T follicular helper cell (primary cell): ENCODE measurements at places on chromosomes 5 and 9.

DNA sequence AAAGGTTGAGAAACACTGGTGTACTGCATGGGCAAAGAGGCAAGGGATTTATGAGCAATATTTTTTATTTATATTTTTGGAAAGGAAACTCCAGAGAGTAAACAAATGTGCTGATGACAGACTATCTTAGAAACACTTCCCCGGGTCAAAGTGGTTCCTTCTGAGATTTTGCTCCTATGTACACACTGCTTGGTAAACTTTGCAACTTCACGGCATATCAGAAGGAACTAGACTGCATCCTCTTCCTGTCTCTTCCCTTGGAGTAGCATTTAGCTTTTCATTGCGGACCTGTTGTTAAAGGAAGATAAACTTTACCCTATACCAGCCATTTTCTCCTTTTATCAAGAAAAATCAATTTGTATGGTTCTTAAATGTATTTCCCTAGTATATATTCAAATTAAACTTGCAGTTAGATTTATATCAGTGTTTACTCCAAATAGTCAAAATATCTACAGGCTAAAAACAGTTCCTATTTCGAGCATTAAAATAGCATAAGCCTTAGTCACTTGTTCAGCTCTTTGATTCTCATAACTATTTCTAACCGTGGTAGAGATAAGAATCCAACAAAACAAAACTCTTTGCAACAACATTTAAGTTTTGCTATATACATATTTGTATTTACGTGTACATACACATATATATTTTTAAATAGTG is 48.0 kb upstream of the LRRC19 start:
- no peak for DNase-seq

DNA sequence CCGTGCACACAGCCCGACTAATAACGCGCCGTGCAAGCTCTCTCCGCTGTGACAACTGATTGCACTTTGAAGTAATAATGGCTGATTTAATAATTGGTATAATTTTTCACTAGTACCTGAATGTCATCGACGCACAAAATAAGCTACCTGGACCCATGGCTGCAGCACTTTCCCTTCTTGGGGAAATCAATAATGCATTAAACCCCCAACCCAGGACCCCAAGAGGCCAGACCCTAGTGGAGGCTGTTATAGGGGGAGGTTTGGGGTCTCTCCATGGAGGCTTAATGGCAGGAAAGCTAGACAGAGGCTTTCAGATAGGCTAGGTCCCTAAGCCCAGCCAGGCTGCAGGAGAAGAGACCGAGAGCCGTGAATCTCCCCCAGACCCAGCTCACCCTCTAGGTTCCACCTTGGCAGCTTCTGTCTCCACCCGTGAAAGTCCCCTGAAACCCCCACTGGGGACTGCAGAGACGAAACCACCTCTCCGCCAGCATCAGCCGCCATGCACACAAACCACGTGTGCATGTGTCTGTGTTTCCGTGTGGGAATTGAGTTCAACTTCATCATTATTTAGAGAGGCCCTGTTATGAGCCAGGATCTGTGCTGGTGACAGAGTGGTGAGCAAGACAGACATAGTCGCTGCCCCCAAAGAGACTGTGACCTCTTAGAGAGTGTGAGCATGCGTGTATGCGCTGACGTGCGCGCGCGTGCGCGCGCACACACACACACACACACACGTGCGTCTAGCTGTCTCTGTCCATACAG is 168.6 kb upstream of the MVB12B start:
- DNase-seq, result no peak

DNA sequence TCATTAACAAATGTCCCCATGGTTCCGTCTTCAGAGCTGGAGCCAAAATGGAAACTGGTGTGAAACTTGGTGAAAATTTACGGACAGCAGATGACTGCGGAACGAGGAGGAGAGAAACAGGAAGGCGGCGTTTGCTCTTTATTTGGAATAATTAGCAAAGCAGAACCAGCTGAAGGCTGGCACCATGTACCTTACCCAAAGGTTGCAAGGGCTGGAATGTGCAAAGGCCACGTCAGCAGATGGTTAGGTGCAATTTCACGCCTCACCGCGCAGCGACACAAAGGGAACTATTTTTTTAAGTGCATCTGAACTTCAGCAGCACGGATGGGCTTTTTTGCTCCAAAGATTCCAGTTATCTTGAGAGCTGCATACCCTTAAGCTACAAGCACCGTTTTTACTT is 127.4 kb downstream of the COL23A1 start:
- no peak for DNase-seq

DNA sequence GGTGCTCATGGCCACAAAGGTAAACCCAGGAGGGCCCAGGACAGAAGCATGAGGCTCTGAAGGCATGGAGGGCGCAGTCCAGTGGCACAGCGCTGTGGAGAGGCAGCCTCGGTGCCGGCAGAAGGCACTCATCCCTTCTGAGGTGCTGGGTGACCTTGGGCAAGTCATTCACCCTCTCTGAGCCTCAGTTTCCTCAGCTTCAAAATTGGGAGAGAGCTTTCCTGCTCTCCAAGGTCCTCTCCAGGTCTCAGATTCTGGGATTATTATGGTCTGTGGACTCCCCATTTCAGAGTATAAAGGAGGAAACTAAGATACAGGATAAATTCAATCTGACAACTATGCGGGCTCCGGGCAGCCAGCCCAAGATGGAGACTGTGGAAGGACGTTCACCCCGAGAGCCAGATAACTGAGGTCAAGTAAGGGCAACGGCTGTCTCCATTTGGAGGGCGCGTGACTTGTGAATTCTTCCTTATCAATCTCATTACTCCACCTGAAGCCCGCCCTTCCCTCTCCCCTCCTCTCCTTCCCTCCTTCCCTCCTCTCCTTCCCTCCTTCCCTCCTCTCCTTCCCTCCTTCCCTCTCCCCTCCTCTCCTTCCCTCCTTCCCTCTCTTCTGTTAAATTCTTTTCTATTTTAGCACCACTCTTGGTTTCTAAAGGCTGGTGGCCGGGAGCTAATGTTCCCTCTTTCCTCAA is 58.1 kb downstream of the LRSAM1 start:
- no peak for DNase-seq
